ENCODE measurements at places on chromosomes 3 and 15.

- DNase-seq = no peak
These were observed 38.8 kb upstream of the SPTBN5 start for GRCh38 chr15:41932511-41933289.

- DNase-seq = no peak
These were observed 253.7 kb upstream of the TPRG1 start for GRCh38 chr3:188918093-188918492.

- no peak for DNase-seq
These were observed 17.3 kb upstream of the SAMD7 start for GRCh38 chr3:169894110-169894509.

GRCh38 chr15:34941831-34942230 is 27.7 kb downstream of the AQR start:
- no peak for DNase-seq

GRCh38 chr3:32301426-32301825 is 62.9 kb downstream of the CMTM8 start:
- DNase-seq = no peak

- peak; percentile 91 for DNase-seq
These were observed at the start of gene DNAH12 for GRCh38 chr3:57544181-57545125. DNAH12 (minus strand) TSS chr3:57544344; CDS start chr3:57542870, 1,474 bp downstream.

- no peak for DNase-seq
These were observed 341.6 kb upstream of the WNT5A start for GRCh38 chr3:55828712-55829111.

GRCh38 chr3:10015461-10015904 is 10.8 kb upstream of the FANCD2 start:
- peak; percentile 72 for DNase-seq

DNA sequence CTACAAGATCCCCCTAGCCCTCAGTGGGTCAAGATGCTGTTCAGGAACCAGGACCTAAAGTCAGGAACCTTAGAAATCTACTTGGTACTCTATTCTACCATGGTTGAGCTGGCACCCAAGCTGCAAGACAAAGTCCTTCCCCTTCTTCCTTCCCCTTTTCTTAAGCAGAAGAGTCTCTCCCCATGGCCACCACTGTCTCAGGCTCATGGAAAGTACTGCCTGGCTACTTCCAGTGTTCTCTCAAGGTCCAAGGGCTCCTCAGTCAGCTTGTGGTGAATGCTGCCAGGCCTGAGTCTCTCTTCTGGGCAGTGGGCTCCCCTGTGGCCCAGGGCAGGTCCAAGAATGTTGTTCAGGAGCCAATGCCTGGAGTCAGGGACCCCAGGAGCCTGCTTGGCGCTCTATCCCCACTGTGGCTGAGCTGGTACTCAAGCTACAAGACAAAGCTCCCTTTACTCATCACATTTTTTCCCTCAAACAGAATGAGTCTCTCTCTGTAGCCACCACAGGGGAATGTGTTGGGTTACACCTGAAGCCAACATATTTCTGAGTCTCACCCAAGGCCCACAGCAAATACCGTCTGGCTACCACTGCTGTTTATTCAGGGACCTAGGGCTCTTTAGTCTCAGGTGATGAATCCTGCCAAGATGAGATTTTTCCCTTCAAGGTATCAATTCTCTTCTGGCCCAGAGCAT is 18.1 kb upstream of the SLC27A2 start:
- no peak for DNase-seq

GRCh38 chr3:160554980-160555379 is 10.4 kb downstream of the KPNA4 start:
- no peak for DNase-seq

DNA sequence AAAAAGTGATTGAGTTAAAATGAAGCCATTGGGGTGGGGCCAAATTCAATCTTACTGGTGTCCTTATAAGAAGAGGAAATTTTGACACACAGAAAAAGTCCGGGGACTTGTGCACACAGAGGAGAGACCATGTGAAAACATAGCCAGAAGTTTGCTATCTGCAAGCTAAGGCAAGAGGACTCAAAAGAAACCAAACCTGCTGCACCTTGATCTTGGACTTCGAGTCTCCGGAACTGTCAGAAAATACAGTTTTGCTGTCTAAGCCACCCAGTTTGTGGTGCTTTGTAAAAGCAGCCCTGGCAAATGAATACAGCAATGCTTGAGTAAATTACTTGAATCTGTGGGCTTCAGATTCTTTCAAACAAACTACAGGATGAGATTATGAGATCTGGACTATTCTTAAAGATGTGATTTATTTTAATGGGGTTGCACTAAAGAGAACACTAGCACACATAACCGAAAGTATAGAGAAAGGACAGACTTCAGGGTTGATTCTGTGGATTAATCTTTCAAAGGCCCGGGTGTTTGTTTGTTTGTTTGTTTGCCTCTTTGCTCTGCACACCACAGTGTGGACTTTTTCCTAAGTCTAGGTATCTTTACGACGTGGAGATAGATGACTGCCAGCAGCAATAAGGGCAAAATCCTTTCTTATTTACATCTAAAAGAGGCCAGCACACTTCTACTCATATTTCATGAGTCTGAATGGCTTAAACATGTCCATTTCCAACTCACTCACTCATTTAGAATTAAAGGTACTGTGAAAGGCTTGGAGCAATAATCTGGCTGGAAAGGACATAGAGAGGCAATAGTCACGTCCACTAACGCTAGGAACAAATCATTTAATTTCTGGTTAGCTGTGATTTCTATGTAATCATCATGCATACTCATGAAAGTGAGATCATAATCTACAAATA is 53.9 kb upstream of the SSR3 start:
- DNase-seq = no peak

GRCh38 chr3:86563400-86563970 is 427.5 kb downstream of the VGLL3 start:
- no peak for DNase-seq

DNA sequence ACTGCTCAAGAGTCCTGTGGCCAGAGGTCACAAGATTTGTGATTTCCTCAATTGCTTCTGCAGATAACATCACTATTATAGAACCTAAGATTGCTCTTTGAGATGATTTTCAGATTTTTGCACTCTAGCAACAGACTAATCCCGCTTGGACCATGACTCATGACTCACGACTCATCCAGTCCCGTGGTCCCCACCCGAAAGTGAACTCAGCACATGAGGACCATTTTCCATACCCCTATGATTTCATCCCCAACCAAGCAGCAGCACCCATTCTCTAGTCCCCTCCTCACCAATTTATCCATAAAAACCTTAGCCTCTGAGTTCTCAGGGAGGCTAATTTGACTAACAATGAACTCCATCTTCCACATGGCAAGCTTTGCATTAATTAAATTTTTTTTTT is 106.3 kb upstream of the ALCAM start:
- DNase-seq = no peak

DNA sequence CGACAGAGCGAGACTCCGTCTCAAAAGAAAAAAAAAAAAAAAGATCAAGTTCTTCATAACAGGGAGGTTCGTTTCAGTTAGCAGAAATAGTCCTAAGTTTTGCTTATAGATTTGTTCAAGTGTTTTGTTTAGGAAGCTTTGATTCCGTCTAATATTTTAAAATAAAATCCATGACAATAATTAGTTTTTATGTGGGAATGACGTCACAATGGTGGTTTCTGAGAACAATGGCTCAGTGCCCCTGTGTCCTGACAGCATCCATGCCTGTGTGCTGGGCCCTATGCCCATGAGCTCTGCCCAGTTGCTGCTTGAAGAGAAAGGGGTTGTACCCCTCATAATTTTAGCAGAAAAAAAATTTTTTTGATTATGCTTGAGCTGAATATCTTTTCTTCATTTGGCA is 134.0 kb downstream of the SST start:
- no peak for DNase-seq

DNA sequence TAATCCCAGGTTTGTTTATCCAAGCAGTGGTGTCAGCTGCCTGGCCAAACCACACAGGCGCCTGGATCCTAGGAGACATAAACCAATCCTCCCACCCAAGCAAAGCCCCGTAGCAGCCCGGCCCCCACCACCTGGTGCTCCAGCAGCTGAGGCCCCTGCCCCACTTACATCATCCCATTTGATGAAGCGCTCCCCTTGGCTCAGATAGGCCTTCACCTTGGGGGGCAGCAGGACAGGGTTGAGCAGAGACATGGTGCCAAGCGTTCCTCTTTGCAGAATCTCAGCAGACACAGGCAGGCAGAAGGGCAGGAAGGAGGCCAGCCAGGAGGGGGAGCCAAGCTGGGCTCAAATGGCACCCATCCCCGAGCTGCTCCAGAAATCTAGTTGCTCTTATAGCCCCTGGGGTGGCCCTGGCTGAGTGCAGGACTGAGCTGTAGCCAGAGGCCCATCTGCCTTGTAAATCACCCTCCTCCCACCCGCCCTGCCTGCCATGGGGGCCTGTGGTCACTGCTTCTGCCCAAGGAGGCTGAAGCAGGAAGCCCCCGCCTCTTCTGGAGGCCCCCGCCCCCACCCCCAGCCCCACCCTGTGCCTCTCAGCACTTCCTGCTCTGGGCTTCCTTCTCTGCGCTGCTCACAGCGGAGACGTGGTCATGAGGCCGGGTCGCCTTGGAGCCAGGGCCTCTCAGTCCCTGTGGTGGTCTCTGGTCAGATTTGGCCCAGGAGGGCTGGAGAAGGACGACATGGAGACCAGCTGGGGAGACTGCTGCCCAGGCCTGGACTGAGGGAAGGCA is at the start of gene PLCB2:
Gene PLCB2, minus strand, starts transcription at position 515 of the 791 bp plus-strand sequence. Its CDS starts 263 bp downstream, at position 252.
- DNase-seq = peak; percentile 63

DNA sequence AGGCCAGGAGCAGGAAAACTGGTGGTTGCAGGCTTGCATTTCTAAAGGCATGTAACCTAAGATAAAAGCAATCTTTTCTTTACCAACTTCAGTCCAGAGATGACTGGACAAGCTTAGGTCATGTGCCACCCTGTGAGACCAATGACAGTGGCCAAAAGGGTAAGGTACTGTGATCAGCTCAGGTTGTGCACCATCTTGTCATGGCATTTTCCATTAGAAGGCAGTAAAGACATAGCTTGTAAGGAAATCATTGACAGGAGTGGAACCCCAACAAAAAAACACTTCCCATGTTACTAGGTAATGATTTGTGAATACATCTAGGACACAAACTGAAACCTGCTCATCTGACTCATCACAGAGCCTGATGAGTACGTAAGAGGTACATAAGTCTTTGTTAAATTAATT is 35.2 kb downstream of the SSR3 start:
- no peak for DNase-seq

DNA sequence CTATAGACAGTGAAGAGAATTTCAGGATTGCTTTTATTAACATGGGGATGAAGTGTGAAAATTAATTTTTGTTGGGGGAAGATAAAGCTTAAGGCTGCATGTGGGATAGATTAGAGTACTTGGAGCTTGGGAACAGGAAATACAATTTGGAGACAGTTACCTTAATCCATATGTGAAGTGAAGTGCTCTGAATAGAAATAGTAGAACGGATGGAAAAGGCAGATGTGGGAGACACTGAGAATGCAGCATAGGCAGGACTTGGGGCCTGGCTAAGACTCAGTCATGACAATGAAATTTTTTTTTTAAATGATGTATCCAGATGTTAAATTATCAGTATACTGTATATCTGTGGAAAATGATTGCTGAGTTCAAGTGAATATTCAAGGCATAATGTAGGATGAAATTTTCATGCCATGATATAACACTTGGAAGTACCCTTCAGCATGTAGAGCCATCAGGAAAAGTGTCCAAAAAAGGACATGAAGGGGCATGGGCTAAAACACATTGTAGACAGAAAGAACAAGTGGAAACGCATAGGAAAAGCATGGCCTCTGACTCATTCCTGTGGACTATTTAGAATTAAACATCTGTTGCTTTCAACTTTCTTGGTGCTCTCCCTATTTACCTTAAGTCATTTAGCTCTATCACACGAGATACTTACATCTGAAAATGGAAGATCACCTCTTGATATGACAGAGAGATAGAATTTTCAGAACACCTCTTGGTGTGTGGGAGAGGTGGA is 134.8 kb downstream of the RBMS3 start:
- DNase-seq = no peak

DNA sequence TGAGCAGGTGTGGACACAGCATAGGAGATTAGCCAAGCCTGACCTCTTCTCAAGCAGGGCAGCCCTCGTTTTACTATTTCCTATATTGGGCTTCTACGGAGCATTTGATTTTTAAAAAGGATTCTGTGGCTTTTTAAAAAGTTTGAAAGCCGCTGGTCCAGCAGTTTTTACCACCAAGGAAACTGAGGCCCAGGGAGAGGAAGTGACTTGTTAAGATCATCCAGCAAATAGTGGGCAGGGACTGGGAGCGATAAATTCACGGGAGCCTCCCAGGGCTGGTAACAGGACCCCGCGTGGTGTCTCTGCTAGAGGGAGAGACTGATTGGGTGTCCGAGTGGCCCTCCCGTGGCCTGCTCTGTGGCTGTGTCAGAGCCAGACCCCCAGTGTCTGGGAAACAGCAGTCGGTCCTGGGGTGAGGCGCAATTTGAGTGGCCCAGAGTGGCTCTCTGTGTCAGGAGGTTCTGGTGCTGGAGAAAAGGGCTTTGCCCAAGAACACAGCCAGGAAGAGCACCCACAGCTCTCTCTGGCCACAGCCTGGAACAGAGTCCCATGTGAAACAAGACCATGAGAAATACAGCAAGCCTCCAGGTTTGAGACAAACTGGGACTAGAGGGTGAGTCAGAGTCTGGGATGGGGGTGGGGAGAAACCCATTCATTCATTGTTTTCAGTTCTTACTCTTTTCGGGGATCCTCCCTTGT is 4.2 kb downstream of the FURIN start:
- peak; percentile 51 for DNase-seq

GRCh38 chr3:192122832-192123594 is 604.3 kb downstream of the FGF12 start:
- no peak for DNase-seq

DNA sequence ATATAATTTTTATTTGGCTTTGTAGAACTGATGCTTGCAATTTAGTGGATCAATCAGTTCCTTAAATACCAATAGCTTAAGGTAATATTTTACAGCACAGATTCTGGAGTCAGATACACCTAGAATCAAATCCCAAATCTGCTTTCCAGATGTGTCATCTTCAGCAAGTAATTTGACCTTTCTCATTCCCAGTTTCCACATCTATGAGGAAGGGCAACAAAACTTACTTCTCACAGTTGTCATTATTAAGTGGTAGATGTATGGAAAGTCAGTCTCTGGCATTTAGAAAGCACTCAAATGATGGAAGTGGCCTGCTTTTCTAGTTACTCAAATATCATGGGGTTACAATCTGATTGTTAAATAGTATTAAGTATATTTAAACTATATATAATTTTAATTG is 767.0 kb downstream of the CADM2 start:
- no peak for DNase-seq

GRCh38 chr3:143865302-143865701 is 17.0 kb upstream of the SLC9A9 start:
- no peak for DNase-seq

GRCh38 chr3:34012102-34012461 is 213.7 kb downstream of the PDCD6IP start:
- DNase-seq = no peak

GRCh38 chr3:31999907-32000439 is 18.4 kb downstream of the ZNF860 start:
- no peak for DNase-seq

GRCh38 chr15:25838191-25838870 is 24.8 kb downstream of the ATP10A start:
- DNase-seq = no peak

- DNase-seq = no peak
These were observed 112.9 kb downstream of the SEC22A start for GRCh38 chr3:123314359-123315270.

GRCh38 chr15:51702710-51703109 is 21.4 kb downstream of the SCG3 start:
- no peak for DNase-seq
